RPMI8226 (cell line): ENCODE measurements at places on chromosomes 2 and 18.

DNA sequence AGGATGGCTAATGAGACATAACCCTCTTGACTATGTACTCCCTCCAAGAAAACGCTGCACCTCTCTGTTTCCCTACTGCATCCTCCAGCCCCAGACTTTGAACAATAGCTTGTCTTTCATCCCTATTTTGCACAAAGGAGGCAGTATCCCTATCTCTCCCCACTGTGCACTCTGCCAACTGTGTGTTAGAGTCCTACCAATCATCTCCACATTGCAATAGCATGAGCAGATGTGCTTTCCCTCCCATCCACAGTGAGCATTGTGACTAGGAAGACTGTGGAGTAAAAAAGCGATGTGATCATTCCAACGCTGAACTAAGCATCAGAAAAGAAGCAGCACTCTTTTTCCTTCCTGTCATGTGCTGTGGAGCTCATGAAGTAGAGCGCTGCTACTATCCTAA is 206.3 kb upstream of the GULP1 start:
- no peak for DNase-seq

DNA sequence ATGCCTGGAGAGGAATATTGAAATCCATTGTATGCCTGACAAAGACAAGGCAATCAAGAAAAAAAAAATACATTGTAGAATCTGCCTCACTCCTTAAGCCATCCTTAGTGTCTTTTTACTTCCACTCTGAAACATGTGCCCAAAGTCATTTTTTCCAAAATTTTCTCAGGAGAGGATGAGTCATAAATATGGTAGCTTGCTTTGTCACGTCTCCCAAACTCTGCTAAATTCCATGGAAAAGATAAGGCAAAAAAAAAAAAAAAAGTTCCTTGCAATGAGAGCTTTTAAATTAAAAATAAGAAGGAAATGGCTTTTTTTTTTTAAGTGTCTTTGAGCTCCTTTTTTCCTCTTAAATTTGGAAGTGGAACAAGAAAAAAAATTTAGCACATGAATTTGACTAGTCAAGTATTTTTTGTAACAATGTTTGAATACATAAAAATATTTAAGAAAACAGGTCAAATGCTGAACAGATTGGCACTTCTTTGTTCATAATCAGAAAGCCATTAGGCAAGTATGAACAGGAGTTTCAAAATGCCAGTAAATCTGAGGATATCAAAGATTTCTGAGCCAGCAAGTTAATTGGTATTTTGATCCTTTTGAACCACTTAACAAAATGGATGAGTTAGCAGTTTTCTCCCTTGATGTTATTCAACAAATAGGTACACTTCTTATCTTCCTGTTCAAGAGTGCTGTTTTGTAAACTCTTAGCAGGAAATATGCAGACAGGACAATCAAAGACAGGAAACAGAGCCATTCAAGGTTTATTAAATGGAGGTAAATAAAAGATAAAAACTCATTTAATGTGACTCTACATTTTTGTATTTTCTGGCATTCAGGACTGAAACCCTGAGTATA is 247.3 kb upstream of the SP5 start:
- no peak for DNase-seq

- peak; percentile 52 for DNase-seq
Measured at GRCh38 chr2:229715895-229716507, 1.6 kb upstream of the DNER start.

DNA sequence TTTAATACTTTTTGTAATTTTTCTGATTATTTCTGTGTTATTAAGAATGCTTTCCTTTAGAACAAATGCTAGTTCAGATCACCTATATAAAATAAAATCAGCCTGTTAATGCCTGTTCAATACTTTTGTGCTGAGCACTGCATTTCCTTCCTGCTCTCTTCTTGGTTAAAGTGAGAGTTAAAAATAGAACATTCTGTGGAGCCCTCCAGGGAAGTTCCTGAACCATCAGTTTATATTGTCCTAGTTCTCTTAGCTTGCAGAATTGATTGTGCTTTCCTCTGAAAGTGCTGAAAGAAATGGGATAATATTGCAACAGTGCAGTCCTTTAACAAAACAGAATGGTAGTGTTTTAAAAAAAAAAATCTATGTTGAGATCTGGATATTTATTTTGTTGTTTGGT is 74.6 kb upstream of the UBXN4 start:
- peak; percentile 47 for DNase-seq

DNA sequence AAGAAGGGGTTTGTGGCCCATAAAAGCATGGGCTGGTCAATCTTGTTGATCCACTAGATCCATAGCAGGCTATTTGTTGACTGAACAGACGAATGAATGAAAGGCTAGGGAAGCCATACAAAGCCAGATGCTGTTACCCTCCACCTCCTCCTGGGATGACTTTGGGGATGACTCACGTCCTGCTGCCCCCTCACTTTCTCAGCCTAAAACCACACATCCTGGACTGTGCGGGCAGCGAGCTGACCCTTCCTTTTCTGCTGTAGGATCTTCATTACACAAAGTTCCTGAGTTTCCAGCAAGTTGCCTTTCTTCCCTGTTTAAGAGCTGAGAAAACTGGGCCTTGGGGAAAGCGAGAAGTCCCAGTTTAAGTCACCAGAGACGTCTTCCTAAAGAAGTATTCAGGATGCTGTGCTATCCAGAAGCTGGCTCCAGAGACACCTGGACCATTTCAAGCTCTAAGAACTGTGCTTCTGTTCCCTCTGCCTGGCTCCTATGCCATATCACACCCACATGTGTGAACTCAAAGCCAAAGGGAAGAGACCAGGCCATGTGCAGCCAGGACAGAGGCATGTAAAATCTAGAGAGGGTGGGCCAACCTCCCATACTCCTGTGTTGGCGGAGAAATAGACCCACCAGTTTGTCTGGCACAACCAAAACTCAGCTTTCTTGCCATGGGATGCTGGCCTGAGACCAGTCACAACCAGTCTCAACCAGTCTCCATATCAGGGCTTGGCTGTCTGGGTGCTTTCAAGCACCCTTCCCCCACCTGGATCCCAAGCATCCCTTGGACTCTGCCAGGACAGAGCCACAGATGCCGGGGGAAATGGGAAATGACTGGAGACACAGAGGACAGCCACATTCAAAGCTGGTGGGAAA is 4.7 kb upstream of the SLC20A1 start:
- no peak for DNase-seq

GRCh38 chr2:170845343-170845742 is 28.7 kb downstream of the GAD1 start:
- DNase-seq, result peak; percentile 23

GRCh38 chr18:6449213-6449612 is 34.5 kb upstream of the L3MBTL4 start:
- peak; percentile 10 for DNase-seq

DNA sequence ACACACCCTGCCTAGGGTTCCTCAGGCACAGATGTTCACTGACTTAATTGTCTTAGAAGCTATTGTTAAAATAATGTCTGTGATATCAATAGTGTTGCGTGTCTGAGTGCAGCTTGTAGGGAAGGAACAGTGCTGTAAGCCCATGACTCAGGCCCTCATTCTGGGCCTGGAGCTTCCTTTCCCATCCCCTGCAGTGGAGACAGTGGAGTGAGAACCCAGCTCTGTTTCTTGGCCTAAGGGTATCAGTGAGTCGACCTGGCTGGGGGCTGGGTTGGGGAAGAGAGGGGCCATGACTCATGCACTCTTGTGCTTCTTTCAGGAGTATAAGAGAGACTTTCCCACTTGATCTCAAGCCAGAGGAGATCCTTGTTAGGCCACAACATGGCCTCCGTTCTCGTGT is 106.8 kb downstream of the HRH4 start:
- DNase-seq, result no peak

DNA sequence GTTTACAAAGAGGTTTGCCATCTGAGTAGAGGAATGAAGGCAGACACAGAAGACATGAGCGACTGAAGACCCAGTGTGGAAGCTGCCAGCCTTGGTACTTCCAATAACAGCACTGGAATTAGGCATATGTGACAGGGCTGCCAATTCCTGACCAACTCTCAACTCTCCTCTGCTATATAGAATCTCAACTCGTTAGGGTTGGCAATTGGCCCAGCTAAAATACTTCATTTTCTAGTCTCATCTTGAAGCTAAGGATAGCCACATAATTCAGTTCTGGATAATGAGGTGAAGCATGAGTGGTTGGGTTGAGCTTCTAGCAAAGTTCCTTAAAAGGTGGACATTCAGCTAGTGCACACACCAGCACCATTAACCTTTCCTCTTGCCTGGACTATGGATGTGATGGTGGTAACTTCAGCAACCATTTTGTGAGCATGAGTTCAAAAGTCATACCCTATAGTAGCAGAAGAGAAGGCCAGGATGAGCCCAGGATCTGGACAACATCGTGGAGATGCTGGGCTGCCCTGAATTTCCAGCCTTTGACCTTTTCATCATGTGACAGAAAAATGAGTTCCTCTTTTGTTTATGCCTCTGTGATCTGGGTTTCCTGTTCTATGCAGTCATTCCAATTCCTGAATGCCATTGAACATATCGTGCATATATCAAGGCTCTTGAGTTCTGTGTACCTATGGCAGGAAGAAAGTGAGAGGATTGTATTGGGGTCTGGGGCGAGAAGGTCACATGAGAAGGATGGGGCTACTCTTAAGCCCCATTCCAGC is 68.1 kb upstream of the HAAO start:
- DNase-seq, result no peak

DNA sequence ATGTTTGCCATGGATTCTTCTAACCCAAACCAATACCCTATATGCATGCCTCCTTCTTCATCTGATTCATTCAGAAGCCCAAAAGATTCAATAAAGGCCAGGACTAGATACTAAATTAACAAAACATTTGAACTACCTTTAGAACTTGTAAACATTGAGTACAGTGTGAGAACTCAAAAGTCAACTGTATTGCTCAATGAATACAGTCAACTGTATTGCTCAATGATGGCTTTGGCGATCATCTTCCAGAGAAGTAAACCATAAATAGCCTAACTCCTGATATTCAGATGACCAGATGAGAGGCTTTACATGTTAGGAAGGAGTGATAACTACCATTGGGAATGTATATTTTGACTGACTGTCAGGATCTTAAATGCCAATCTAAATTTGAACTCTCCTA is 206.5 kb upstream of the ITGA4 start:
- DNase-seq, result no peak

- peak; percentile 29 for DNase-seq
Measured at GRCh38 chr18:69484699-69485396, 84.2 kb downstream of the DOK6 start.

DNA sequence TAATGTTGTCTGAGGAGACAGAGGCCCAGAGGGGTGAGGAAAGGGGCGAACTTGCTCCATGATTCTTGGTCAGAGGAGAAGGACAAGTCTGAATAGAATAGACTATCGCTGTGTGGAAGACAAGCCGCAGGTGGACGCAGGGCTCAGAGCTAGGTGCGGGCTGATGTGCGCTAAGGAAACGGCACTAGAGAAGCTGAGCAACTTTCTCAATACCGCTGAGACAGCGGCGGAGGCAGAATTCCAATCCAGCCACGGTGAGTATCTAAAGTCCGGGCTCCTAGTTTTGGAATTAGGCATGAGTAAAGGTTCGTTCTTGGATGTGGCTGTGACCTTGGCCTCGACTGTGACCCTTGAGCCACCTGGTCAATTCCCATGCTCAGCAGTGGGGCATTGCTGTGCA is 47.8 kb downstream of the CAPN13 start:
- no peak for DNase-seq

DNA sequence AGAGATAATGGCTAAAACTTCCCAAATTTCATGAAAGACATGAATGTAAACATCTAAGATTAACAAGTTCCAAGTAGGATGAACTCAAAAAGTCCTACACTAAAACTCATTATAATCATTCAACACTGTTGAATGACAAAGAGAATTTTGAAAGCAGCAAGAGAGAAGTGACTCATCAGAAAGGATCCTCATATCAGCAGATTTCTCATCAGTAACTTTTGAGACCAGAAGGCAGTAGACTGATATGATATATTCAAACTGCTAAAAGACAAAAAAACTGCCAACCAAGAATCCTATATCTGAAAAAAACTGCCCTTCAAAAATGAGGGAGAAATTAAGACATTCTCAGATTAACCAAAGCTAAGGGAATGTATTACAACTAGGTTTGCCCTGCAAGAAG is 130.6 kb upstream of the OTX1 start:
- no peak for DNase-seq

DNA sequence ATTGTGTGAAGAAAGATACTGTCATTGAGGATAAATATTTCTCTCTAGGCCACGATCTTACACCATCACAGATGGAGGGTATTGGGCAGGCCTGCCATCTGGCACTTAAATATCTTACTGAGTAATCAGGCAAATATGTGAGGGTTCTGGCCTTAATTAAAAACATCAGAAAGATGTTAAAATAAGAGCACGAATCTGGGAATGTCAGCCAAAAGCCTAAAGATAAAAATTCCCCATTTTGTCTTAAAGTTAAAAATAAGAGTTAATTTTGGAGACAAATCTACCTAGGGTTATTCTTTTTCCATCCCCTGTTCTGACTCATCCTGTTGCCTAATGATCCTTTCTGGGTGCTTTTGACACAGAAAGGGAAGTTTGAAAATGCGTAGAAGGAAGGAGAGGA is 121.0 kb downstream of the SUCLG1 start:
- DNase-seq, result no peak

DNA sequence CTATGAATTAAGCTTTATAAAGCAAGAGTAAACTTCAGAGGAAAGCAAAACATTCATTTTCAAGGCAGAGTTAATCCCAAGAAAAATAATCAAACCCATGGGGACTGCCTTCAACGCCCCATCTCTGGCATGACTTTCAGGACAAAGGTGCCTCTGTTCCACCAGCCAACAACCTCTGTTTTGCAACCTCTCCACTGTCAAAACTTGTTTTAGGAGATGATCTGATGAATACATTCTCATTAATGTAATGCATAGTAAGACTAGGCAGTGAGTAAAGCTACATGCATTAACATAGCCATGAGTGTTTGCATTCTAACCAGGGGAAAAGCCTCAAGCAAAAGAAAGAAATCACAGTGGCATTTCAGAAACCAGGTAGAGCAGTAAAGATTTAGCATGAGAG is 357.0 kb downstream of the FBXO15 start:
- no peak for DNase-seq

- no peak for DNase-seq
Measured at GRCh38 chr2:67773851-67774250, 289.0 kb downstream of the C1D start.

GRCh38 chr2:148796735-148797512 is 78.1 kb upstream of the KIF5C start:
- no peak for DNase-seq

DNA sequence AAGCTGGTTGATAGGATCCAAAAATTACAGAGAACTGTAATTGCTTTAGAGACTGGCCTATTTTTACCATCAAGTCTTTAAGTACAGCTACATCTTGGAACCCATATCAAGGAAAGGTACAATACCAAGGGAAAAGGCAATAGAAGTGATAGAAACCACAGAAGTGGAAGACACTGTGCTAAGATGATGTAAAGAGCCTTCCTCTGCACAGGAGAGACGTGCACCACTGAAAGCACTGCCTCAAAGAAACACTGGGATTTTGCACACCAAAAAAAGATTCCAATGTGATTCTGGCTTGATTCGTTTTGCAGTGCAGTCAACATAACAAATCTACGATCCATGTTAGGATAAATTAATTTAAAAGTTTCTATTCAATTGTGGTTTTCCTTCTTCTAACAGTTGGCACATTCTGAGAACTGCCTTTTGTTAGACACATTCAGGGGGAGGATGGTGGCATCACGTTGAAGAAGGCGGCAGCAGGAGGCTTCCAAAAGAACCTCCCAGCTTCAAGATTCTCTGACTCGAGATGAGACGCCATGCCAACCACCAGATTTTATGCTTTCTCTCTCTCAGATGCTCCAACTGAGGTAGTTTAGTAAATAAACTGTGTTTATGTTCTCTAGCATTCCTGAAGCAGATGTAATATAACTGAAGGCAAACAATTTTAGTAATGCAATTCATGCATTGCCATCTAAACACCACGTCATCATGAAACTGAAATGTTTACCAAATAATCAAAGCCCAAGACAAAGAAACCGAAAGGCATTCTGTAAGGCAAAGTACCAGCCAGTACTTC is 102.9 kb downstream of the BCL2 start:
- no peak for DNase-seq
